Colonic mucosa (tissue), 4 donors: ENCODE measurements at places on chromosomes 4 and X. TPM values are rescaled to one million over a fixed set of nuclear protein-coding genes. Genes with fewer than 3 reads are reported as not detected.

DNA sequence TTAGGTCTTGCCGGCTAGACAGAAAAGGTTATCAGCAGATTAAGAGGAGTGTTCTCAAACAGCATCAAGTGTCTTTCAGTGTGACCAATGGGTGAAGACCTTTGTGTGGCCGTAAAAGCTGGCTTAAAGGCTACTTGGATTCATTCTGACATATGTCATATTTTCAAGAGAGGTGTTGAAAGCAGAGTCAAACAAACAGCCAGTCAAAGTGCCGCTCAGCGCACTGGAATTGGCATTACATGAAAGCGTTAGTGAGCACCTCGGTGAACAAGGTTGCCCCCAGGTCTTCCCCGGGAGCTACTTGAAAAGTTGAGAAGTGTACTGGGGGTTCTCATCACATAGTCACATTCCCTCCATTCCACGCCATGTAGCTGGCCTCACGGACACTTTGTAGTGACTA is 148.9 kb downstream of the SOX3 start:
- no peak overlapping the region for H3K27ac ChIP-seq
- no peaks in the 10 kb centered on the region for H3K36me3 ChIP-seq
- no peak for DNase-seq
- H3K4me3 ChIP-seq, result no peak overlapping the region

- no peaks in the 10 kb centered on the region for H3K36me3 ChIP-seq
- peak; percentile 39 for DNase-seq
- no peaks in the 10 kb centered on the region for H3K4me1 ChIP-seq
- H3K4me3 ChIP-seq, result no peak overlapping the region
- H3K27ac ChIP-seq, result peak overlapping the region; percentile 90
- H3K27me3 ChIP-seq, result no peaks in the 10 kb centered on the region
Measured at GRCh38 chr4:185201977-185202962, 1.5 kb downstream of the CFAP97 start.

GRCh38 chr4:124334119-124334518 is 378.4 kb downstream of the ANKRD50 start:
- no peaks in the 10 kb centered on the region for H3K4me1 ChIP-seq
- H3K27me3 ChIP-seq, result no peaks in the 10 kb centered on the region
- no peaks in the 10 kb centered on the region for H3K36me3 ChIP-seq
- peak; percentile 28 for DNase-seq
- H3K27ac ChIP-seq, result no peak overlapping the region

Gene SOX3
- not detected for total RNA-seq
